ENCODE measurements at places on chromosomes 3 and 15. TPM values are rescaled to one million over a fixed set of nuclear protein-coding genes. Genes with fewer than 3 reads are reported as not detected.

The UBA7 gene
- 0.53 TPM for total RNA-seq

The CCDC39 gene
- total RNA-seq = not detected

The CD96 gene
- total RNA-seq = not detected

The PTX3 gene
- total RNA-seq = 0.90 TPM

The MAPK6 gene
- total RNA-seq = 197 TPM

The CGNL1 gene
- total RNA-seq = 1.5 TPM

The FBXO40 gene
- total RNA-seq = not detected

The FEZF2 gene
- total RNA-seq = not detected

The SPINK8 gene
- not detected for total RNA-seq

The CFAP100 gene
- total RNA-seq = not detected

The LTF gene
- under 0.01 TPM for total RNA-seq

The RBP2 gene
- not detected for total RNA-seq

The POMGNT2 gene
- 8.2 TPM for total RNA-seq

The IL16 gene
- 0.79 TPM for total RNA-seq

The PLS1 gene
- total RNA-seq = 17.1 TPM

The BNC1 gene
- 74.2 TPM for total RNA-seq

The P3H2 gene
- total RNA-seq = 14.6 TPM

The TMEM108 gene
- not detected for total RNA-seq

The RASGRP1 gene
- 0.64 TPM for total RNA-seq

The AGBL1 gene
- not detected for total RNA-seq

The ARGFX gene
- not detected for total RNA-seq

The ANKRD34C gene
- not detected for total RNA-seq

The BFSP2 gene
- not detected for total RNA-seq

The KLHL40 gene
- total RNA-seq = not detected

The MESP2 gene
- total RNA-seq = 0.13 TPM

The PHLDB2 gene
- 45.5 TPM for total RNA-seq

The CHRD gene
- total RNA-seq = not detected

The SNUPN gene
- total RNA-seq = 18.8 TPM

The SCG5 gene
- 11.8 TPM for total RNA-seq

The ISY1 gene
- total RNA-seq = 11.3 TPM

The NTRK3 gene
- total RNA-seq = not detected

The PPM1M gene
- total RNA-seq = 2.6 TPM

The SERP1 gene
- 255 TPM for total RNA-seq

The PAQR5 gene
- 0.53 TPM for total RNA-seq

The FGD5 gene
- total RNA-seq = not detected

The ANKUB1 gene
- total RNA-seq = 0.26 TPM

The THSD4 gene
- total RNA-seq = 11.5 TPM

The NIPA2 gene
- 54.2 TPM for total RNA-seq

The TM4SF18 gene
- not detected for total RNA-seq

The GATM gene
- 1.3 TPM for total RNA-seq

The CHDH gene
- total RNA-seq = under 0.01 TPM

The BAHD1 gene
- total RNA-seq = 4.2 TPM

The NLGN1 gene
- total RNA-seq = 0.13 TPM

The ANO10 gene
- 25.6 TPM for total RNA-seq

The SKIC8 gene
- total RNA-seq = 49.0 TPM

The GOLGA8R gene
- total RNA-seq = 2.8 TPM

The PPP1R2 gene
- 120 TPM for total RNA-seq

The ECE2 gene
- not detected for total RNA-seq

The CCR8 gene
- total RNA-seq = not detected

The CDHR4 gene
- total RNA-seq = not detected

The POTEB2 gene
- not detected for total RNA-seq

The RHOV gene
- 38.7 TPM for total RNA-seq
